CD4-positive, alpha-beta T cell (primary cell): ENCODE measurements at places on chromosomes 6 and 20. TPM values are rescaled to one million over a fixed set of nuclear protein-coding genes. Genes with fewer than 3 reads are reported as not detected.

- H3K4me1 ChIP-seq: no peaks in the 10 kb centered on the region
- H3K4me3 ChIP-seq: no peak overlapping the region
- no peak overlapping the region for H3K27ac ChIP-seq
Observed at GRCh38 chr6:22476811-22477390, 92.5 kb upstream of the HDGFL1 start.

DNA sequence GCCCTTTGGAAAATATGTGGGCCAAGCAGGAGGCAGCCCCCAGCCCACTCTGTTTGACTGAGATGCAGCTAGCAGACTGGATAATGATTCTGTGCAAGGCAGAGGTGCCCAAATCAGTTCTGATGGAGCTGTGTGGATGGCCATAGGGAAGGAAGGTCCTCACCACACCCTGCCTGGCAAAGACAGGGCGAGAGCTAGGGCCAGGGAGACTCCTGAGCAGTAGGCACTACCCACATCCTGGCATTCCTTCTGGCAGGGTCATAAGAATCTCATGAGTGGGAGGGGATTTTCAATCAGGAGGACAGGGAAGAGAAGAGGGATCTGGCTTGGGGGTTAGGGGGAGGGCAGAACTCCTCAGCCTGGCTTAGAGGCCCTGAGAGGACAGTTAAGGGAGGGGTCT is 18.6 kb upstream of the TREM2 start:
- H3K27me3 ChIP-seq: no peaks in the 10 kb centered on the region
- no peak for DNase-seq
- H3K4me3 ChIP-seq: no peak overlapping the region
- peaks cover 30% of the 10 kb centered on the region for H3K4me1 ChIP-seq
- no peaks in the 10 kb centered on the region for H3K36me3 ChIP-seq

DNA sequence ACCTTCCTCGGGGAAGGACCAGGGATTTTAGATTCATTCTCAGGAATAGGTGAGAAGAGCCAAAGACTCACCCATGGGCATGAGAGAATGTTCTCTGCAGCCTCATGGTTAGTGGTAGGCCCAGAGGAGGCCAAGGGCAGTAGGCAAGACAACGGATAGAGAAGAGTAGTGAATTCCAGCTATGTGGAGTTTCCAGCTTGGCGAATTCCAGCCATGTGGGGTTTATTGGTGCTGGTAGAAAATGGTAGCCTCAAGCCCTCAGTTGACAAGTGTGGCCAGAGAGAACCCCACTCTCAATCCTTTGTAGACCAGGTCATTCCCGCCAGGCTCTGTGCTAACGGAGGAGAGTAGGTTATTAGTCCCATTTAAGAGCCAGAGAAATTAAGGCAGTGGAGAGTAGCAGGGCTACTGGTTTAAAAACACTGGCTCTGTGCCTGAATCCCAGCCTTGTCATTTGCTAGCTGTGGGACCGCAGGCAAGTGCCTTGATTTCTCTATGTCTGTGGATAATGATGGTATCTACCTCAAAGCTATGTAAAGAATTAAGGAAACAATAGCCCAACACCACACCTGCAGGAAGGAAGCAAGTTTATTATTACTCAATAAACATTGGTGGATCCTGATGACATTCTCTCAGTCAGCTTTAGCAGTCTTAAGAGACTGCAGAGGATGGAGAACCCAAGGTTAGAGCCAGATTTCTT is 2.0 kb upstream of the SLC9A8 start:
- H3K36me3 ChIP-seq: peaks cover 6% of the 10 kb centered on the region
- H3K4me1 ChIP-seq: peaks cover 25% of the 10 kb centered on the region
- H3K4me3 ChIP-seq: no peak overlapping the region
- no peak overlapping the region for H3K27ac ChIP-seq

Gene ENPP4
- 3.7 TPM for total RNA-seq

Gene SLPI
- not detected for total RNA-seq

GRCh38 chr6:8549074-8549790 is 113.9 kb upstream of the SLC35B3 start:
- no peak overlapping the region for H3K4me3 ChIP-seq
- H3K27ac ChIP-seq: no peak overlapping the region
- H3K36me3 ChIP-seq: no peaks in the 10 kb centered on the region
- H3K27me3 ChIP-seq: no peaks in the 10 kb centered on the region

Gene C6orf141
- total RNA-seq: not detected

GRCh38 chr20:62032609-62033368 is 32.9 kb downstream of the TAF4 start:
- H3K4me3 ChIP-seq: no peak overlapping the region
- DNase-seq: no peak
- no peak overlapping the region for H3K27ac ChIP-seq
- no peaks in the 10 kb centered on the region for H3K27me3 ChIP-seq
- H3K4me1 ChIP-seq: peaks cover 48% of the 10 kb centered on the region

- peak; percentile 4 for DNase-seq
- H3K4me1 ChIP-seq: no peaks in the 10 kb centered on the region
- H3K27ac ChIP-seq: no peak overlapping the region
Observed at GRCh38 chr6:87102151-87102621, 7.3 kb upstream of the CGA start.

- H3K4me3 ChIP-seq: no peak overlapping the region
- no peak for DNase-seq
- H3K4me1 ChIP-seq: no peaks in the 10 kb centered on the region
- H3K27ac ChIP-seq: no peak overlapping the region
- peaks cover 76% of the 10 kb centered on the region for H3K36me3 ChIP-seq
Observed at GRCh38 chr6:83125425-83125824, 58.0 kb downstream of the DOP1A start.

Gene CAP2
- not detected for total RNA-seq

GRCh38 chr6:109229536-109229935 is 134.2 kb downstream of the CEP57L1 start:
- DNase-seq: no peak
- no peaks in the 10 kb centered on the region for H3K27me3 ChIP-seq
- no peak overlapping the region for H3K27ac ChIP-seq
- H3K4me3 ChIP-seq: no peak overlapping the region
- no peaks in the 10 kb centered on the region for H3K36me3 ChIP-seq

GRCh38 chr20:17843246-17844132 is 125.1 kb downstream of the SNX5 start:
- DNase-seq: peak; percentile 4
- no peak overlapping the region for H3K4me3 ChIP-seq
- no peaks in the 10 kb centered on the region for H3K36me3 ChIP-seq
- H3K4me1 ChIP-seq: peaks cover 49% of the 10 kb centered on the region
- H3K27me3 ChIP-seq: no peaks in the 10 kb centered on the region

- DNase-seq: no peak
- no peaks in the 10 kb centered on the region for H3K4me1 ChIP-seq
- no peaks in the 10 kb centered on the region for H3K36me3 ChIP-seq
- H3K27ac ChIP-seq: no peak overlapping the region
Observed at GRCh38 chr20:4230651-4231050, 215.3 kb upstream of the RNF24 start.

Gene SEL1L2
- not detected for total RNA-seq

DNA sequence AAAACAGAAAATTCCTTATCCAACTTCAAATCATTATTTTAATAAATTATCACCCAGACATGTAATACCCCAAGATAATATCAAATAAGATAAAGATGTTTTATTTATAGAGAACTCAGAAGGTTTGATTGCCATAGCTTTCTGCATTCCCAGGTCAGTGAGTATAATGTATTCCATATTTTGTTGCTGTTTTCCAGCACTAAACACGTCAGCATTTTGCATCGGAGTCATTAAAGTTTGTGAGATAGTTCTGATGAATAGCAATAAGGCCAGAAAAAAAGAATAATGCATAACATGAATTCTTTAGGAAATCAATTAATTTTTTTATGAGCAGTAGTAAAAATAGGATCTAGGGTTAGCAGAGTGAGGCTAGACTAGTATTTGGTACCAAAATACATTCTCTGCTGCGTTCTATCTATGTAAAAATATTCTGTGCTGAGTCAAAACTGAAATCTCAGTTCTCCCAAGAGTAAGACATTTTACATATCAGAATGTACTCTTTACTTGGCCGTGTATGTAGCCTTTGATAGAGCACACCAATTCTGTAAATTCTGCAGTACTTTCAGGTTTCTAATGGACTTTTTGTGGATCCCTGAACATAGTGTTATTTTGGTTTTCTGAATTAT is 269.9 kb upstream of the AGPAT4 start:
- no peak overlapping the region for H3K4me3 ChIP-seq
- H3K27me3 ChIP-seq: no peaks in the 10 kb centered on the region
- no peaks in the 10 kb centered on the region for H3K36me3 ChIP-seq
- no peaks in the 10 kb centered on the region for H3K4me1 ChIP-seq
- no peak for DNase-seq

Gene MAK
- 0.73 TPM for total RNA-seq

DNA sequence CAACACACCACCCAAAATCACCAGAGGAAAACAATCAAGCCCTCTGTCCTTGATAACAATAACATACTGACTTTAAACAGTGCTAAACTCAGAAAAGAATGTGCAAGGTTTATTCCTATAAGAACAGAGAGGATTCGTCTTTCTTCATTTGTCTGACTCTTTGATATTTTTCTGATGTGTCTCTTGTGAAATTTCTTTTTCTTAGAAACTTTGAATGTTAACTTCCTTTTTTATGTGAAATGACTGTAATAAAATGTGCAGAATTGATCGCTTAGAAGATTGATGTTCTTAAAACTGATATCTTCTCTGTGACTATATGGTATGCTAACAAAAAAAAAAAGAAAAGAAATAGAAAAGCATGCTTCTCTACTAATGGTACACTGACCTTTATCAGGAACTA is 947.4 kb upstream of the CITED2 start:
- H3K4me1 ChIP-seq: no peaks in the 10 kb centered on the region
- no peaks in the 10 kb centered on the region for H3K27me3 ChIP-seq
- no peaks in the 10 kb centered on the region for H3K36me3 ChIP-seq
- H3K4me3 ChIP-seq: no peak overlapping the region
